Thymus (tissue), 14 donors: ENCODE measurements at places on chromosomes 2 and 18.
A peak's percentile ranks its signal among the peaks of the same experiment; 100 is the strongest.

DNA sequence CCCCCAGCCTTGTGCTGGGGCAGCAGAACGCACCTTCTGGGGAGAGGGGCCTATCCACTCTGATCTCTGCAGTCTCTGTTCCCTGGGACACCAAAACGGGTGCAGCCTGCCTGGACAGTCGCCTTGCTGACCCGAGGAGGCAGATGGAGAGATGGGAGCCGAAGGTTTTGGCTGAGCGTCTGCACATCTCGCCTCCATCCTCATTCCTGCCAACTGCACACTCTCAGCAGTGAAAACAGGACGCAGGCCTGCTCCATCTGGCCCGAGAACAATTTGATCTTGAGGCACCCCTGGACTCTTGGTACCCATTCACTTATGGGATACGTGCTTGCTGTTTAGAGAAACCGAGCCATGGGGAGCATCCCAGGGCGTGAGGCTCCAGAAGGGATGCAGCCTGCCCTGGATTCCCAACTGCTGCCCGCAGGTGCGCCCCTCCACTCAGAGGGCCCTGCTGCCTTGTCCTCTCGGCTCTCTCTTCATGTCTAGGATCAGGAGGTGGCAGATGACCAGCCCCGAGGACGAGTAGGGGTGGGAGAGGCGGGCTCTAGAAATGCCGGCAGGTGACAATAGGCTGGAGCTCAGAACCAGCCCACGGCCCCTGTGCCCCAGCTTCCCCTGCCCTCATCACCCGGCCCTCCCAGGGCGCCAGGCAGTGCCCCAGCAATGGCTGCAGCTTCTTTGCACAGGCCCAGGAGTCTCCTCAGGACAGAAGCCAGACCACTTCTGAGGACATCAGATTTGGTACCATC lies 9.1 kb upstream of the SEMA4C start:
- no peak for DNase-seq

DNA sequence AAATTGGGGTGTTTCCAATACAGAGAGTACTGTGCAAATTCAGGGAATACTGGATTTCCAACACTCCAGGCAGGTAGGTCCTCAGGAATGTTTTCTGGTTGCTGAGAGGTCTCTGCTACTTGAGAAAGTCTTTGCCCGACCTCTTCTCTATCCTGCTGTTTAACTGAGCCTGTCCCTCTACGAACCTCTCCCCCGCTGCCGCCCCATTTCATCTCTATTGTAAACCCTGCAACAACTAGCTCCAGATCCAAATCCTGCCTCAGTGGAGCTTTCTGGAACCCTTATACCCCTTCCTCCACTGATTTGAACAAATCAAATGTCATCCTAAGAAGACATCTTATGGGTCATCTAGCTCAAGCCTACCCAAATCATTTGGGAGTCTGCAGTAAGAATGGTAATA lies 1.3 kb downstream of the EIF4E2 start:
- no peak for DNase-seq

DNA sequence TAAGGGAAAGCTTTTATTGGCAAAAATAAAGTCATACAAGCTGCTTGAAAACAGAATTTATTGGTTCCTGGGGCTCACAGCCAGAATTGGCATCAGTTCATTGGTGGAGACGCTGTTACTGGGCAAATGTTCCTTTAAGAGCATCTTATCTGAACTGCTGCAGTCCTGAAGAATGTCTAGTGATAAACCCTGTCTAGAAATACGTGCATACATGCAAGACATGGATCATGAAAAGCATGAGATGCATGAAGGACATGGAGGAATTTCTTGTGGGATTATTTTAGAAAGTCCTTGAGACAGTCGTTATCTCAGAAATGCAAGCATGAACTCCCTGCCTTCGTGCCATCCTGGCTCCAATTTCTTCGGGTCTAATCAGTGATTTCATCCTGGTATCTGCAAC lies 32.5 kb upstream of the FHOD3 start:
- no peak for DNase-seq

- no peak for DNase-seq
Measured at GRCh38 chr2:3212984-3213383, 164.6 kb downstream of the EIPR1 start.

DNA sequence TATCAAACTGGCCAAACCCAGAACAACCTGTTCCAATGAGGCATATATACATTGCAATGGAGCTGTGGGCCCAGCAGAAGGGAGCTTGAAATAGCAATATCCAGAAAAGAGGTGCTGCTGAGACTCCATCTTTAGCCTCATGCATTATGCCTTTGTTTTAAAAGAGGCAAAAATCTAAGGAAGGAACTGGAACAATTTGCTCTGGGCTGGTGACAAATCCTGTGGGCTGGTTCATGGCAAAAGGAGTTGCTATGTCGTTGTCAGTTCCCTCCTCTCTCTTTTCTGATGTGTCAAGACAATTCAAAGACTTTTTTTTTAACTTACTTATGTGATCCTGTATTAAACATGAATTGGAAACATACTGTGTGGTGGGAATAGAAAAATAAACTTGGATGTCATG lies 124.2 kb upstream of the FSHR start:
- DNase-seq = no peak

DNA sequence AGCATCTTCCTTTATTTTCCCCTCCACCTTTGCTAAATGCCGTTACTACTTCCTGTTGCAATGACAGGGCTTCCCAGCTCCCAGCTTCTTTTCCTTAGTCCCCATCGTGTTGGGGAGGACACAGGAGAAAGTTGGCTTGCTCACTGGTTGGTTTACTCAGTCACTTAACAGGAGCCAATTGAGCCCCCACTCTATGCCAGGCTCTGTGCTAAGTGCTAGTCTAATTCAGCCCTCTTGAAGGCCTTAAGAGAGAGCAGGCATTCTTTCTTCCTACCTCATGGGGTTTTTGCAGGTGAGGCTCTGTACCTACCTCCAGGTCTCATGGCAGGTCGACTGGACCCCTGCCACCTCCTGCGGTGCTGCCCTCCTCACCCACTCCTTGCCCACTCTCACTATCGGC lies 20.1 kb downstream of the TANC1 start:
- no peak for DNase-seq

GRCh38 chr2:143632751-143633374 lies 503.6 kb downstream of the ARHGAP15 start:
- DNase-seq = peak; percentile 4
